Body of pancreas (tissue), 4 donors: ENCODE measurements at places on chromosomes 4 and X. TPM values are rescaled to one million over a fixed set of nuclear protein-coding genes. Genes with fewer than 3 reads are reported as not detected.

- H3K27ac ChIP-seq = no peak overlapping the region
- H3K27me3 ChIP-seq = no peaks in the 10 kb centered on the region
- no peaks in the 10 kb centered on the region for H3K4me1 ChIP-seq
These were observed 70.1 kb downstream of the NAA11 start for GRCh38 chr4:79255793-79256192.

DNA sequence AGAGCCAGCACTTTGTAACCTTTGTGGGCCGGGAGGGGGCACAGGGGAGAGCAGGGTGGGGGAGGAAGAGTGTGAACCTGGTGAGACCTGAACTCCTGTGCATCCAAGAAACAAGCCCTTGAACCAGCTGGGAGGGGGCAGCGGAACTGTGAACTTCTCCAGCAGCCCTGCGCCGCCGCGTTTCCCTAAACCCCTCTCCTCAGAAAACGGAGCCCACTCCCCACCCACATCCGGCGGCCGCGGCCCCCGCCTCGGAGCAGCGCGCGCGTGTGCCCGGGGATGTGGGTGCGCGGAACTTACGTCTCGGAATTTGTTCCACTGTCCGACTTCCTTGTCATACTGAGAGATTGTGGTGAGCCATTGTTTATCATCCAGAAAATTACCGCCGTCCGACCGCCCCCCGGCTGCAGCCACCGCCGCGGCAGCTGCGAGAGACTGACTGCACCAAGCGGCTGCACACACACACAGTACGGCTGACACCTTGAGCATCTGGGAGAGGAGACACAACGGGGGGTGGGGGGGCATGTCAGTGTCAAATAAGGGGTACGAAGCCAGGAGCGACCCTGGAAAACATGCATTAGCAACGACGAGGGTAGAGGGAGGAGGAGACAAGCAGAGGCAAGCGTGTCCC, 494 bp downstream of the SPOCK3 start:
- DNase-seq = no peak
- H3K27me3 ChIP-seq = no peaks in the 10 kb centered on the region

GRCh38 chr4:74794382-74795010, at the start of gene BTC:
TSS of gene BTC (minus strand) at chr4:74794523. CDS start at chr4:74794325, 198 bp downstream.
- H3K36me3 ChIP-seq = no peaks in the 10 kb centered on the region
- peak within 1 kb of the TSS; percentile 11 for H3K4me3 ChIP-seq
- peaks cover 10% of the 10 kb centered on the region for H3K4me1 ChIP-seq
- DNase-seq = peak; percentile 79
- peak within 1 kb of the TSS; percentile 98 for H3K27ac ChIP-seq
- H3K27me3 ChIP-seq = no peaks in the 10 kb centered on the region

- H3K27ac ChIP-seq = no peak within 1 kb of the TSS
- peak; percentile 66 for DNase-seq
- H3K4me1 ChIP-seq = peaks cover 34% of the 10 kb centered on the region
- H3K36me3 ChIP-seq = no peaks in the 10 kb centered on the region
These were observed at the start of gene EPHA5 for GRCh38 chr4:65670331-65671031. TSS of gene EPHA5 (minus strand) at chr4:65670489. CDS start at chr4:65669742, 747 bp downstream.

DNA sequence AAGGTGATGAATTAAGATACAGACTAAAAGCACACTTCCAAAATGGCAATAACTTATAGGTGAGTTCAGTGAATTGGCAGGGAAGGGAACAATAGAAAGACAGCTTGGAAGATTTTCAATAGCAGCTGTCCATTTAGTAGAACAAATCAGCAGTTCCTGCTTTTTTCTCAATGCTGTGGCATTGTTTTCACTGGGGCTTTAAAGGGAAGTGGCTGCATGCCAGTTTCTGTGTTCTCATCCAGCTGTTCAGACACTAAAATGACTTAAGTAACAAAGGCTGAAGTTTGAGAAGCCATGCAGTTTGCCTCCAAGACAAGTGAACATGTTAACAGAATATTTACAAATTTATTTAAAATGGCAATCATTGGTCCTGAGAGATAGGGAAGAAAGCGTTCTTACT, 291.9 kb downstream of the FAM47A start:
- no peaks in the 10 kb centered on the region for H3K36me3 ChIP-seq
- no peak overlapping the region for H3K4me3 ChIP-seq
- DNase-seq = no peak
- no peaks in the 10 kb centered on the region for H3K27me3 ChIP-seq
- no peaks in the 10 kb centered on the region for H3K4me1 ChIP-seq

DNA sequence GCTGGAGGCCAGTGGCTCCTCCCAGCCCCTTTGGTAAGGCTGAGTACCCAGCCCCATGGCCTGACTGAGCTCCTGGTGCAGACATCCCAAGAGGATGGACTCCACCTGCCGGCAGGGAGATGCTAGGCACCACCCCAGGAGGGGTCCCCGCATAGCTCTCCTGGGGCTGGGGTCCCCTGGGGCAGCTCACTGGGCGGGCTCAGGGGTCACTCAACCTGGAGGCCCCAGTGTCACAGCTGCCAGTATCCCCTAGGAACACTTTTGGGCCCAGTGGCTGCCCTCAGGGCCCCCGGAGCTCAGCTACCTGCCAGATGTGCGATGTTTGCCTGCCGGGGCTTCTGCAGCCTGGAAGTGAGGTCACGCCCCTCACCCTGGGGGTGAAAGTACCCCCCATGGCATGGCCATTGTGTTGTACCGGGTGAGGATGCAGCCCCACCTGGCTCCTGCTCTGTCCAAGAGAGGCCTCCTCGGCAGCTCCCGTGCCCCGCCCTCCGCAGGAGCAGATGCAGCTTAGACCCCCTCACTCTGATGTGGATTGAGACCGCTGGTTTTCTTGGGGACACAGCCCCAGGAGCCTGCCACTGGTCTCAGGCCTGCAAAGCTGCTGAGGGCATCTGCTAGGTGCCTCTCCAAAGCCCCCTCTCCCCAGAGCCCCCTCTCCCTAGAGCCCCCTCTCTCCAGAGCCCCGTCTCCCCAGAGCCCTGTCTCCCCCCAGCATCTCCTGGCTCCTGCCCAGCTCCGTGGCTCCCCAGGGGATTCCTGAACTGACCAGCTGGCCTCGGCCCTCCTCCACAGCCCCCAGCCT, 6.7 kb upstream of the HGFAC start:
- H3K4me3 ChIP-seq = no peak overlapping the region
- no peak overlapping the region for H3K27ac ChIP-seq
- no peaks in the 10 kb centered on the region for H3K36me3 ChIP-seq
- DNase-seq = no peak

DNA sequence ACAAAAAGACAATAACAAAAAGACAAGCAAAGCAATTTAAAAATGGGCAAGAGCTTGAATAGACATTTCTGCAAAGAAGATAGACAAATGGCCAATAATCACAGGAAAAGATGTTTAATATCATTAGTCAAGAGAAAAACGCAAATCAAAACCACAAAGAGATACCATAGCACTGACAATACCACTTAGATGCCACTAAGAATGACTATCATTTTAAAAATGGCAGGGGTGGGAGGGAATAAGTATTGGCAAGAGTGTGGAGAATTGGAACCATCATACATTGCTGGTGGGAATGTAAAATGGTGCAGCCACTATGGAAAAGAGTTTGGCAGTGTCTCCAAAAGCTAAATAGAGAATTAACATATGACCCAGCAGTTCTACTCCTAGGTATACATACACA, 15.1 kb upstream of the EXOC1 start:
- H3K27ac ChIP-seq = no peak overlapping the region
- H3K4me1 ChIP-seq = no peaks in the 10 kb centered on the region
- H3K27me3 ChIP-seq = no peaks in the 10 kb centered on the region
- no peak for DNase-seq

DNA sequence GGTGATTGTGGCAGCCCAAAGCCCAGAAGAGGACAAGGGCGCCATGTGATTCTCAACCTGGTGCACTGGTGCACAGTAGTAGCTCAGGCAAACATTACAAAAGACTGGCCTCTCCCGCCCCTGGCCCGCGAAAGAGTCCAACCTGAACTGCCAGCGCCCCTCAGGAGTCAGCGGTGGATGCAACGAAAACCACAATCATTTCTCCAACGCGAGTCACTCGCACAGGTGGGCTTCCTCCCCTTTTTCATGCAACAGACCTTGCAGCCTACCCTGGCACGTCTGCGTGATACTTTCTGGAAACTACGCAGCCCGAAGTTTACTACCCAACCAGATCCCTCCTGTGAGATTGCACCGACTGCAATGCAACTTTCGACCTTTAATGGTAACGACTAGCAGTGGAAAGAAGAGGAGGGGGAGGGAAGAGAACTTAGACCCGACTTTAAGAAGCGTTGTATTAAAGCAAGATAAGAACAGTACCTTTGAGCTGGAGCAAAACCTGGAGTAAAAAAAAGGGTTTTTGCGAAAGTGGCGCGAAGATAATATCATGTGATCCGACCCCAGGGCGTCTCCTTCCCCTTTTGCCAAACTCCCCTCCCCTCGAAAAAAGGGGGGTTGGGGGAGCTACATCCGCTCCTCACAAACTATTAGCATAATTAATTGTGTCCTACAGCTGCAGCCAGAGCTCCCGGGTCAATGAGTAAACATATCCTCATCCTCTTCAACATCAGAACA, 63.3 kb upstream of the CCDC160 start:
- H3K36me3 ChIP-seq = no peaks in the 10 kb centered on the region
- H3K4me3 ChIP-seq = no peak overlapping the region
- H3K4me1 ChIP-seq = peaks cover 7% of the 10 kb centered on the region

DNA sequence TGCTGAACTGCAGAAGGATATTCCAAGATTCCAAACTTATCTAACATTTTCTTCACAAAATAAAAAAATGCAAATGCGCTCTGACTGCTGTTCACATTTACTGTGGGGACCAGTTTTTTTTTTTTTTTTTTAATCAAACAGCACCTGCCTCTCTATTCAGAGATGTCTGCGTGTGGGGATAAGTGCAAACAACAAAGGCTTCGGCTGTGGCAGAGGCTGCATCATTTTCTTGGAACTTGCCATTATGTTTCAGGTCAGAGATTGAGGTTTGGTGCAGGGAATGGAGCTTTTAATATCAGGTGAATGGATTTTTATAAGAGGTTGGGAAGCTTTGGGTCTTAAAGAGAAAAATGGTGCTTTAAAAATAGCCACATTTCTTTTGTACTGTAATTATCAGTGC, 78.2 kb upstream of the TET2 start:
- H3K4me3 ChIP-seq = no peak overlapping the region
- H3K4me1 ChIP-seq = no peaks in the 10 kb centered on the region
- no peak for DNase-seq
- H3K36me3 ChIP-seq = no peaks in the 10 kb centered on the region

DNA sequence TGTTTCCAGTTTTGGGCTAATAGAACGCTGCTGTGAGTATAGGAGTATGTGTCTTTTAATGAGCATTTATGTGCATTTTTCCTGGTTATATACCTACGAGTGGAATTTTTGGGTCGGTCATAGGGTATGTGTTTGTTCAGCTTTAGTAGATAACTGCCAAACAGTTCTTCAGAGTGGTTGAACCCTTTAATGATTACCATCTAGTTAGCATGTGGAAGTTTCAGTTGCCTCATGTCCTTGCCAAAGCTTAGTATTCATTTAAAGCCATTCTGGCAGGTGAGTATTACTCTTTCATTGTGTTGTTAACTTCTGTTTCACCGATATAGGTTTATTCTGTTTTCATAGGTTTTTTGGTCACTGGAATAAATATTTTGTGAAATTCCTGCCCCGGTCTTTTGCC, 229.1 kb downstream of the ARHGAP10 start:
- H3K36me3 ChIP-seq = no peaks in the 10 kb centered on the region
- H3K27me3 ChIP-seq = no peaks in the 10 kb centered on the region
- no peaks in the 10 kb centered on the region for H3K4me1 ChIP-seq
- DNase-seq = no peak
- no peak overlapping the region for H3K4me3 ChIP-seq

GRCh38 chr4:186144946-186145569, 40.6 kb downstream of the FAM149A start:
- H3K27ac ChIP-seq = peak overlapping the region; percentile 86
- peak; percentile 56 for DNase-seq
- H3K36me3 ChIP-seq = no peaks in the 10 kb centered on the region
- H3K4me3 ChIP-seq = peak overlapping the region; percentile 29

DNA sequence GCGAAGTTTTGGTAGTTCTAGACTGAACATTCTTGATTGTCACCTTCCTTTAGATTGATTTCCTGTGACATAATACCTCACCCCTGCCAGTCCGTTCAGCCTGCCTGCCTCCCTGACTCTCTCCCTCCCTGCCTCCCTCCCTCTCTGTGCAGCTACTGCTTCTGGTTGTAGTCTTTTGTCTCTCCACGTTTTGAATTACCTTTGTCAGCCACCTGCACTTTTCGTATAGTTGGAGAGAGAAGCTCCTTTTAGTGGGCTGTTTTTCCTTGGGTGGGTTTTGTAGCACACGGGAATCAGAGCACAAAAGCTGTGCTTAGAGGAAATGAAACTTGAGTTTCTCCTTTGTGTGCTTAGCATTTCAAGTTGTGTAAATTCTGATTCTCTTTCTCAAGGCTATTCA, 32.6 kb upstream of the MSMO1 start:
- H3K27ac ChIP-seq = no peak overlapping the region

GABRE gene
- total RNA-seq = 64.9 TPM

DNA sequence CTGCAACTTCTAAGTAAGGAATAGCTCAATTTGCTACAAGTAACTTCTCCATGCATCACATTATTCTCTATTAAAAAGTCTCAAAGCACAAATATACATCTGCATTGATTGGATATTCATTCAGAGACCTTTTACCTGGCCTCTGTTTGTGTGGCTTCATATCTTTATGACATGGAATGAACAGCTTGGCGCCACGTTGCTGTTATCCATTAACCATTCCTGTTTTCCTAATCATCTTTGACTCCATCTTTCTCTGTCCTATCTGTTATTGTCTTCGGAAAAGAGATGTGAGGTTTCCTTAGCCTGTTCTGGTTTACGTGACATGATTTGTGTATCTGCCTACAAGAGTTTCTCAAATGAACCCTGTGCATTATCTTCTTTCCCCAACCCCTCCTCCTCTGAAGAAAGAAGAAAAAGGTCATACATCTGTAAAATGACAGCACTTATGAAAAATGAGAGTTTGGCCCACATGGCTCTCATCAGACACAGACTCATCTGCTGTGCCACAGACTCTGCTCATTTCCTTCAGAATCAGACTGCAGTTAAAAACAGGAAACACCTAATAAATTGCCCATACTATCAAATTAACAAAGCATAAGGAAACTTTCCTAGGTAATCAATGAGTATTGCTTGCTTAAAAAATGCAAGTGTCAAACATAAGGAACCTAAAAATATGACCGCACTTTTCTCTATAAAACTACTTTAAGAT, 347.6 kb upstream of the FAM241A start:
- no peaks in the 10 kb centered on the region for H3K36me3 ChIP-seq
- no peak overlapping the region for H3K4me3 ChIP-seq
- DNase-seq = no peak
- no peak overlapping the region for H3K27ac ChIP-seq

GRCh38 chr4:24174602-24175001, 284.8 kb upstream of the PPARGC1A start:
- no peak overlapping the region for H3K27ac ChIP-seq
- H3K36me3 ChIP-seq = no peaks in the 10 kb centered on the region
- no peaks in the 10 kb centered on the region for H3K27me3 ChIP-seq
- no peak overlapping the region for H3K4me3 ChIP-seq
- no peak for DNase-seq

DNA sequence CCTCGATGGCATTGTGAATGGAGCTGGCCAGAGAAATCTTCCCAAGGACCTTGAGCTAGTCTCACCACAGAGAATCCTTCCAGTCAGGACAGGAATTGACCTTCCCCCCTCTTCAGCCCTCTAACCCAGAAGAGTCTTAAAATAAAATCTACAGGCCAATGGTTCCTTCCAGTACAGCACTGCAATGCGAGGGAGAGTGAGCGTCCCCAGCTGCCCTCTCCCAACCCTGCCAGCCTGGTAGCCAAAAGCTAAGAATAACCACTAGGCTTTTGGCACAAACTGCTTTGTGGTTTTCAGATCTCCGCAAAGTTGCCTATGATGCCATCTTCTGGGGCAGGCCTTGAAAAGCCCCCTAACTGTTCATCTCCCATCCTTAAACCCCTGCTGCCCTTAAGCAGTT, 175.1 kb downstream of the AR start:
- no peaks in the 10 kb centered on the region for H3K27me3 ChIP-seq
- DNase-seq = no peak
- H3K27ac ChIP-seq = no peak overlapping the region
- H3K4me1 ChIP-seq = no peaks in the 10 kb centered on the region
- H3K4me3 ChIP-seq = no peak overlapping the region
- H3K36me3 ChIP-seq = no peaks in the 10 kb centered on the region
